ENCODE measurements at places on chromosomes 3 and 15.

- no peak for DNase-seq
These were observed 114.2 kb upstream of the TJP1 start for GRCh38 chr15:29936353-29937049.

DNA sequence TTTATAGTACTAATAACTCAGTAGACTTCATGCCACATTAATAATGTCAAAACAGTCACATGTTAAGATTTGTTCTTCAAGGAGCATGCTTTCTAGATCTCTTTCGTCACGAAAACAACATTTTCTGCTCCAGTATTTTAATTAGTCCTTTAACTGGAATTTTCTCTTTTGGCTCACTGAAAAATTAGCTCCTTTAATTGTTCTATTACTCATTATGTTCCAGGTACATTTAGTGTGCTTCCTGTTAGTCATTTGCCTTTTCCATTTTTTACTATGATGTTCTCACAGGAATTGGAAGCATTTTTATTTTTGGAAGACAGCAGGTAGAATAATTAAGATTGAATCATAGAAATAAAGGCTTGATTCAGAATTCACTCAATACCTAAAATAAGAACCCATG, 111.2 kb downstream of the SLC9A9 start:
- no peak for DNase-seq

GRCh38 chr3:133396906-133397305, 3.0 kb upstream of the BFSP2 start:
- DNase-seq: no peak

DNA sequence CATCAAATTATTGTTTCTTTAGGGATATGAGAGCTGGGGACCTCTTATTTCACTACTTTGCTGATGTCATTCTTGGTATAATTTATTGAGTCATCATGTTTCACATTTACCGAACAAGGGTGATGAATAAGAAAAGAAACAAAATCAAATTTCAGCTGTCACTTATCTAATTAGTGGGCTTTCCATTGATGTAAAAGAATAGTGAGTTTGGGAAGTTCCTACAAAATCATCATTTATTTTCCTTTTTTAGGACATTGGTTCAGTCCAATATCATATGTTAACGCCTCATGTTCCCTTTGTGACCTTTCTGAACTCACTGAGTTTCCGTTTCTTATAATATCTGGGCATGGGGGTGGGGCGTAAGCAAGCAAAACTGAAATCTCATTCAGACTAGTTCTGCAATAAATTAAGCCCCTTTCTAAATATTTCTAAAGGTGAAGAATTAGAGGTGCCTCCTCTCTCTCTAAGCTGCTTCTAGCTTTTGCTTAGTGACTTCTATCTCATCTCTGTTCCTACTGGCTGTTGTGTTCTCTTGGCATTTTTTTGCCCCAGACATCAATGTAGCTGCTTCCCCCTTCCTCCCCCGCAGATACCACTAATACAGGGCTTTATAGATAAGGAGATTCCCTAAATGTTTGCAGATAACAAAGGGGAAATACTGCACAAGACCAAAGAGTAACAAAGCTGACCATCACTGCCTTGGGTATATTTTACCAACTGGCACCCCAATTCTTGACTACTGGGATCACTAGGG, 238.0 kb upstream of the CTNNB1 start:
- no peak for DNase-seq

- DNase-seq: no peak
These were observed 237.2 kb downstream of the MBNL1 start for GRCh38 chr3:152505926-152506325.

DNA sequence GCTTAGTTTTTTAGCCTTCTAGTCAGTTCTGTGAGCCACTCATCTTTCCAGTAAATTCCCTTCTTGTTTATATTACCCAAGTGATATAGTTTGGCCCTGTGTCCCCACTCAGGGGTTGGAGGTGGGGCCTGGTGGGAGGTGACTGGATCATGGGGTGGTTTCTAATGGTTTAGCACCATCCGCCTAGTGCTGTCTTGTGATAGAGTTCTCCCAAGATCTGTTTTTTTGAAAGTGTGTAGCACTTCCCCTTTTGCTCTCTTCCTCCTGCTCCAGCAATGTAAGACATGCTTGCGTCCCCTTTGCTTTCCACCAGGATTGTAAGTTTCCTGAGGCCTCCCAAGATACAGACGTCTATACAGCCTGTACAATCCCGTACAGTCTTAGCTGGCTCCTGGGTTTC, 53.7 kb upstream of the INO80 start:
- DNase-seq: no peak

- DNase-seq: no peak
These were observed 987.9 kb downstream of the NTRK3 start for GRCh38 chr15:87268675-87269074.

GRCh38 chr3:185316740-185317412, 46.1 kb upstream of the MAP3K13 start:
- no peak for DNase-seq

GRCh38 chr15:35992791-35993190, 446.8 kb upstream of the DPH6 start:
- DNase-seq: no peak

DNA sequence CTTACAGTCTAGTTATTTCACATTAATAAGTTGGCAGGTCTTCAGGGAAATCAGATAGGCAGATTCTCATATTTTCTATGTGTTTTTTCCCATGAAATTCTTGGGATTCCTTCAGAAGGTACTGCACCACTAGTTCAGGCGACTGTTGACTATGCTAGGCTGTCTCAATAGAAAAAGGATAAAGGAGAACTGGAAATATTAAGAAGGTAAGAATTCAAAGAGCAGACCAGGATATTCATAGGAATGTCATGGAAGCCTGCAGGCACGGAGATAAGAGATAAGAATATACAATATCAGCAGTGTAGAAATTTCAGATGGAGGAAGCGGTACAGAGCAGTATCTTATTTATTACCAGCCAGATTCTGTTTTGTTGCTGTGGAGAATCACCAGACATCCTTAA, 432.1 kb upstream of the MDFIC2 start:
- DNase-seq: no peak

- no peak for DNase-seq
These were observed 167.4 kb downstream of the OSBPL10 start for GRCh38 chr3:31813686-31814085.

DNA sequence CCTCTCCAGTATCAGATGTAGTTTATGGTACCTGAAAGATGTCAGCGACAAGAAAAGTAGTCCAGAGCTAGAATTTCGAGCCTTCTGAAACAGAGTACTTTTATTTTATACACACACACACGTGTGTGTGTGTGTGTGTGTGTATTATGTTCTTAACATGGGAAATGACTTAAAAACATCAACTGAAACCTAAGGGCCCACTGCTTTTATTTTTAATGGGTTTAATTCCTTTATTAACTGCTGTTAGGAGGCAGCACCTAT, 1.9 kb downstream of the TCF12 start:
- DNase-seq: no peak
